ENCODE measurements at places on chromosomes 6 and 20. TPM values are rescaled to one million over a fixed set of nuclear protein-coding genes. Genes with fewer than 3 reads are reported as not detected.

GRCh38 chr6:54624216-54624615 lies 222.4 kb upstream of the FAM83B start:
- H3K27ac ChIP-seq = no peak overlapping the region
- DNase-seq = no peak
- H3K4me1 ChIP-seq = peaks cover 3% of the 10 kb centered on the region
- no peaks in the 10 kb centered on the region for H3K27me3 ChIP-seq
- H3K36me3 ChIP-seq = no peaks in the 10 kb centered on the region
- no peak overlapping the region for H3K4me3 ChIP-seq

DEFB115 gene
- total RNA-seq = not detected

- H3K27me3 ChIP-seq = no peaks in the 10 kb centered on the region
- DNase-seq = no peak
- no peak overlapping the region for H3K4me3 ChIP-seq
- peak overlapping the region; percentile 82 for H3K27ac ChIP-seq
- no peaks in the 10 kb centered on the region for H3K36me3 ChIP-seq
These were observed 113.2 kb upstream of the TENT5A start for GRCh38 chr6:81865712-81866111.

ADGB gene
- total RNA-seq = not detected

GRCh38 chr6:168988801-168989200 lies 264.8 kb downstream of the THBS2 start:
- H3K27me3 ChIP-seq = no peaks in the 10 kb centered on the region
- no peak overlapping the region for H3K27ac ChIP-seq
- no peaks in the 10 kb centered on the region for H3K36me3 ChIP-seq
- no peak for DNase-seq
- H3K4me1 ChIP-seq = peaks cover 12% of the 10 kb centered on the region

DNA sequence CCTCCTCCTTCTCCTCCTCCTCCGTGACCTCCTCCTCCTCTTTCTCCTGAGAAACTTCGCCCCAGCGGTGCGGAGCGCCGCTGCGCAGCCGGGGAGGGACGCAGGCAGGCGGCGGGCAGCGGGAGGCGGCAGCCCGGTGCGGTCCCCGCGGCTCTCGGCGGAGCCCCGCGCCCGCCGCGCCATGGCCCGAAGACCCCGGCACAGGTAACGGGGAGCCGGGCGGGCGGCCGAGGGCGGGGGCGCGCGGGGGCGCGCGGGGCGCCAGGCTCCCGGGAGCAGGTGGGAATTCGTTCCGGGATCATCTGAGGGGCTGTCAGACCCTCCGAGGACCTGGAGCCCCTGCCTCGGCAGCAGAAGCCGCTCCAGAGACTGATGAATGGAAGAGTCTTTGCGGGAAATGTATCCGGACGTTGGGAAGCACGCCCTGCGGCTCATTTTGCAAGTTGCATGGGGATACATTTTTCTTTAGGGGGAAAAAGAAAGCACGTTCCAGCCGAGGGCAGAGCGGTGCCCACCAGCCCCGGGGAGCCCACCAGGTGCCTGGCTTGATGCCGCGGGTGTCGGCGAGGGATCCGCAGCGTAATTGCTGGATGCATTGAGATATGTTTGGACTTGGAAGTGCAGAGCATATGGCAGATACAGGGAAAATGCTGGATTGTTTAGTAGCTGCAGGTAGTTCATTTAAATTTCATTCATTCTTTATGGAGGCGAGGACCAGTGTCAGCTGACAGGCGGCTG lies 394 bp downstream of the MYB start:
- no peaks in the 10 kb centered on the region for H3K36me3 ChIP-seq
- no peak for DNase-seq
- peaks cover 27% of the 10 kb centered on the region for H3K4me1 ChIP-seq
- no peak overlapping the region for H3K27ac ChIP-seq

GRCh38 chr6:104908888-104909525 lies 47.9 kb upstream of the LIN28B start:
- H3K27ac ChIP-seq = no peak overlapping the region
- H3K36me3 ChIP-seq = no peaks in the 10 kb centered on the region
- no peak overlapping the region for H3K4me3 ChIP-seq
- no peak for DNase-seq
- H3K27me3 ChIP-seq = peaks cover 16% of the 10 kb centered on the region

DNA sequence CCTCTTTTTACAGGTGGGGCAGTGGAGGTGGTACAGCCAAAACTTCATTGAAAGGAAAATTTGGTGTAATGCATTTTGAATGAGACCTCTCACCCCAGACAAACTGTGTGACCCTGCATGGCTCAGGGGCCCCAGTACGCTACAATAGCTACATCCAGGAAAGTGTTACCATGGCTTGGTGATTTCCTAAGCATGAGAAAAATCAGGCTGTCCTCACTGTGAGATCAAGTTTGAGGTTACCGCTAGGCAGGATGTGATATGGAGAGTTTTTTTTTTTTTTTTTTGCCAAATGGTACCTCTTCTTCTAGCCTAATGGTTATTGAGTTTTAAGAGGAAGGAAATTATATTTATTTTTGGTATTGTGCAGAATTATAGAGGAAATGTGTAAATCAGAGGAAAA lies 305.3 kb downstream of the CD83 start:
- H3K27ac ChIP-seq = no peak overlapping the region
- H3K36me3 ChIP-seq = no peaks in the 10 kb centered on the region
- H3K4me3 ChIP-seq = no peak overlapping the region
- H3K4me1 ChIP-seq = peaks cover 7% of the 10 kb centered on the region
- DNase-seq = no peak

- no peaks in the 10 kb centered on the region for H3K27me3 ChIP-seq
- DNase-seq = peak; percentile 88
- no peak overlapping the region for H3K27ac ChIP-seq
- no peaks in the 10 kb centered on the region for H3K4me1 ChIP-seq
- H3K4me3 ChIP-seq = no peak overlapping the region
These were observed 52.3 kb downstream of the HUS1B start for GRCh38 chr6:604579-604978.

DNA sequence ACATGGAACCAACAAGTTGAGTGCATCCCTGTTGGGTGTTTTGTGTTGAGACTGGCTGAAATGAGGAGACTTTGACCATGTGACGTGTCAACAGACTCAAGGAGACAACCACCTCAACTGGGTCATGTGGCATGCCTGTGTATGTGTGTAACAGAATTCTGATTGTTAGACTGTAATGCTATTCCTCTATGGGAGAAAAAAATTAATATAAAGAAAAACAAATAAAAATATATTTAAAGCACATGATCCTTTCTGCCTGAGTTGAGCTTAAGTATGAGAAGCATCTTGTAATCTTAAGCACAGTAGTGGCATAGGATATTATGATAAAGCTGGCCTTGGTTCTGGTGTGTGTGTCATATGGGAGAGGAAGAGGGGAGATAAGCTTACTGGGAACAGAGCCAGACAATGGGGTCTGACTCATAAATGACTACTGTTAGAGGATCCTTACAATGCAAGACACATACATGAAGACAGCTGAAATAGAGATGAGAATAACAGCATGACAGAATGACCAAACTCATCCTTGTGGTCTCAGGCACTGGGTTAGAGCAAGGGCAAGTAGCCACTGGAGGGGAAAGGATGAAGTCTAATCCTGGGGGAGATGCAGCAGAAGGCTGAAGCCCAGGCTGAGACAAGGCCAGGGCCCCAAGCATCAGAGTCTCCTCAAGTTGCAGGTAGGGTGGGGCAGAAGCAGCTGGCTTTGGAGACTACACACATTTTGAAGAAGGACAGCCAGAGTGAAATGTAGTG lies 9.2 kb downstream of the TP53INP2 start:
- peaks cover 14% of the 10 kb centered on the region for H3K36me3 ChIP-seq
- H3K27ac ChIP-seq = peak overlapping the region; percentile 95
- DNase-seq = no peak
- no peaks in the 10 kb centered on the region for H3K27me3 ChIP-seq

GPX5 gene
- total RNA-seq = not detected

NT5E gene
- total RNA-seq = 43.1 TPM

ATP6V1G2 gene
- total RNA-seq = 4.1 TPM

- no peaks in the 10 kb centered on the region for H3K27me3 ChIP-seq
- no peak for DNase-seq
- H3K36me3 ChIP-seq = peaks cover 10% of the 10 kb centered on the region
- peaks cover 9% of the 10 kb centered on the region for H3K4me1 ChIP-seq
These were observed 47.3 kb upstream of the CLDN20 start for GRCh38 chr6:155216312-155217046.

TRIM10 gene
- not detected for total RNA-seq

- no peak overlapping the region for H3K4me3 ChIP-seq
- H3K27ac ChIP-seq = no peak overlapping the region
- peaks cover 5% of the 10 kb centered on the region for H3K27me3 ChIP-seq
These were observed 131.7 kb downstream of the DNAH8 start for GRCh38 chr6:38846844-38847243.

GNAS-AS1 gene
- 1.1 TPM for total RNA-seq

DNA sequence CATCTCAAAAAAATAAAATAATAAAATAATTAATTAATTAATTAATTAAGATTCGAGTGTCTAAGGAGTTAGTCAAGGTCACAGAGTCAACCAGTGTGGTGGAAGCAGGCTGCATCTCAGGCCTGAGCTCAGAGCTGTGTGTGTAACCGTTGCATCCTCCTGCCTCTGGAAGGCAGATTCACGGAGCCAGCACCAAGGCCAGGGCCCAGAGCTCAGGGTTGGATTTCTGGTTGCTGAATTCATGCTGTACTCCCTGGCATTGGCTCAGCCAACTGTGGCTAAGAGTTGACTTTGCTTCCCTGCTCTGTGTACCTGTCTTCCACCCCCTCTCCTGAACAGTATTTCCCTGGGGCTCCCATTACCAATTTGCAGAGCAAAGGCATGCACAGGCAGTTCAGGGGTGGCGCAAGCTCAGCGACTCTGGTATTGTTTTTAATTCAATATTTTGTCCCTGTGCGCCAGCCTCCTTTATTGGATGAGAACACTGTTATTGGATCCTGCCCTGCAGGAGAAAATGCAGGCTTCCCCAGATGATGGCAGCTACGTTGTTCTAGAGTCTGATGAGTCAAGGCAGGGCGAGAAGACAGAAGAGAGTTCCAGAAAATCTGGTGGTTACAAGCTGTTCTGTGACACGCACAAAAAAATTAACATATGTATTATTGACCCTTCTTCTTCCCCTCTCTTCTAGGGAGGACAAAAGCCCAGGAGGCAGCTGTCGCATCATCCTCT lies 12.3 kb upstream of the CTNNBL1 start:
- no peak overlapping the region for H3K4me3 ChIP-seq
- H3K36me3 ChIP-seq = no peaks in the 10 kb centered on the region
- peaks cover 47% of the 10 kb centered on the region for H3K27me3 ChIP-seq
- DNase-seq = no peak
- no peaks in the 10 kb centered on the region for H3K4me1 ChIP-seq

- H3K4me1 ChIP-seq = peaks cover 17% of the 10 kb centered on the region
- peaks cover 1% of the 10 kb centered on the region for H3K36me3 ChIP-seq
- H3K4me3 ChIP-seq = no peak overlapping the region
These were observed 93.2 kb upstream of the MAN1A1 start for GRCh38 chr6:119442776-119443184.

MMUT gene
- 18.9 TPM for total RNA-seq

DCDC2 gene
- not detected for total RNA-seq

GRCh38 chr20:17925141-17925939 lies 43.3 kb downstream of the SNX5 start:
- no peaks in the 10 kb centered on the region for H3K36me3 ChIP-seq
- H3K4me1 ChIP-seq = peaks cover 26% of the 10 kb centered on the region
- no peak for DNase-seq
- H3K27me3 ChIP-seq = no peaks in the 10 kb centered on the region
- H3K27ac ChIP-seq = no peak overlapping the region

- H3K4me3 ChIP-seq = no peak overlapping the region
- H3K27me3 ChIP-seq = peaks cover 7% of the 10 kb centered on the region
- H3K36me3 ChIP-seq = no peaks in the 10 kb centered on the region
- DNase-seq = no peak
These were observed 26.2 kb downstream of the SLC16A10 start for GRCh38 chr6:111113336-111114086.

RNF8 gene
- total RNA-seq = 18.6 TPM

HRH3 gene
- not detected for total RNA-seq

GRCh38 chr20:3471397-3472021 lies 691 bp downstream of the ATRN start:
- H3K36me3 ChIP-seq = no peaks in the 10 kb centered on the region
- DNase-seq = no peak
- H3K4me3 ChIP-seq = peak overlapping the region; percentile 92
- H3K27ac ChIP-seq = peak overlapping the region; percentile 81

PLCG1 gene
- 139 TPM for total RNA-seq

- no peak for DNase-seq
- H3K4me3 ChIP-seq = no peak overlapping the region
- no peaks in the 10 kb centered on the region for H3K27me3 ChIP-seq
- H3K36me3 ChIP-seq = peaks cover 4% of the 10 kb centered on the region
These were observed 7.1 kb downstream of the KIF13A start for GRCh38 chr6:17980329-17980728.

GRCh38 chr6:151275566-151275965 lies 35.8 kb downstream of the AKAP12 start:
- H3K27ac ChIP-seq = peak overlapping the region; percentile 97
- H3K4me3 ChIP-seq = no peak overlapping the region
- no peak for DNase-seq
- H3K4me1 ChIP-seq = peaks cover 60% of the 10 kb centered on the region
- H3K27me3 ChIP-seq = no peaks in the 10 kb centered on the region

DNA sequence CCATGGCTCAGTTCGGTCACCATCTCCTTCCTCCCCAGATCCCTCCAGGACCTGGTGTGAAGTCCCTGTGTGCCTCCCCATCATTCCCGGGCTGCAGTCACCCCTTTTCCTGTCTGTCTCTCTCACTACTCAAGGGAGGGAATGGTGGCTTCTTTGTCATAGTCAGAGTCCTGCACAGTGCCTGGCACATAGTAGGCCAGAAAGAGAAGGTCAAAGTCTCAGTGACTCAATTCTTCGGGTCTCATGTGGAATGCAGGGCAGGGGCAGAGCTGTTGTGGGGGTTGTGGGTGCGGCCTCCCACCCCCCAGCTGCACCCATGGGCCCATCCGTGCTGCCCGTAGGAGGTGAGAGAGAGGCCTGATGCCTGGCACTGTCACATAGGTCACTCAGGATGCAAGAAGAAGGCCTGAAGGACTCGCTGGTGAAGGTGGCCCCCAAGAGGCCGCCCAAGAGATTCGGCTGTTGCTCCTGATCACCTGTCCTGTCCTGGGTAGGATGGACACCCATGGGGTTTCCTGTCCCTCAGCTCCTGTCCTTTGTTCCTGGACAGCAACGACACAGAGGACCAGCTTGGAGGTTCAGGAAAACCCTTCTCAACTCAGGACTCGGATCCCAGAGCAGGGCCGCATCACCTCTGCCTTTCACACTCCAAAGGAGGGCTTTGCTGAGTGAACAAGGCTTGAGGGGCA lies 34.1 kb downstream of the RAB44 start:
- H3K4me1 ChIP-seq = peaks cover 38% of the 10 kb centered on the region
- peak; percentile 47 for DNase-seq
- no peaks in the 10 kb centered on the region for H3K27me3 ChIP-seq
- no peak overlapping the region for H3K4me3 ChIP-seq
- no peak overlapping the region for H3K27ac ChIP-seq

CALHM4 gene
- total RNA-seq = not detected
